ENCODE measurements at places on chromosomes 2 and 18.
A peak's percentile ranks its signal among the peaks of the same experiment; 100 is the strongest.

GRCh38 chr2:118292991-118293390 lies 204.7 kb downstream of the INSIG2 start:
- no peak for DNase-seq

- DNase-seq, result no peak
Measured at GRCh38 chr2:238080518-238080917, 19.6 kb upstream of the ESPNL start.

- DNase-seq, result no peak
Measured at GRCh38 chr18:8052237-8052701, 485.2 kb downstream of the PTPRM start.

DNA sequence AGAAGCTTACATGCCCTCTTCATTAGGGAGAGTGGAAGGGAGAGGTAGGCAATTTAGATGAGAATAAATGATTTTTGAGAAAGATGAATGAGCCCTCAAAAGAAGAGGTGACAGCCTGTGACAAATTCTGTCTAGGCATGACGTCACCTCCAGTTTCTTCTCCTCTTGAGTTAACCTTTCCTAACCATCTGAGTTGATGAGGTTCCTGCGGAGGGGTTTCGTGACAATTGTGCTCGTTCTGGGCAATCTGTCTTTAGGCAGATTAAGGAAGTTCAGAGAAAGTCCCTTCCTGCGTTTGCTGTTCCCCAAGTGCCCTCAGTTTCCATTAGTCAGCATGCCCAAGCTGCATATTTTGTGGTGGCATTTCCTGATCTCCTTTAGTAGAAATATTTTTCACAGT lies 640.2 kb upstream of the SYT4 start:
- no peak for DNase-seq

DNA sequence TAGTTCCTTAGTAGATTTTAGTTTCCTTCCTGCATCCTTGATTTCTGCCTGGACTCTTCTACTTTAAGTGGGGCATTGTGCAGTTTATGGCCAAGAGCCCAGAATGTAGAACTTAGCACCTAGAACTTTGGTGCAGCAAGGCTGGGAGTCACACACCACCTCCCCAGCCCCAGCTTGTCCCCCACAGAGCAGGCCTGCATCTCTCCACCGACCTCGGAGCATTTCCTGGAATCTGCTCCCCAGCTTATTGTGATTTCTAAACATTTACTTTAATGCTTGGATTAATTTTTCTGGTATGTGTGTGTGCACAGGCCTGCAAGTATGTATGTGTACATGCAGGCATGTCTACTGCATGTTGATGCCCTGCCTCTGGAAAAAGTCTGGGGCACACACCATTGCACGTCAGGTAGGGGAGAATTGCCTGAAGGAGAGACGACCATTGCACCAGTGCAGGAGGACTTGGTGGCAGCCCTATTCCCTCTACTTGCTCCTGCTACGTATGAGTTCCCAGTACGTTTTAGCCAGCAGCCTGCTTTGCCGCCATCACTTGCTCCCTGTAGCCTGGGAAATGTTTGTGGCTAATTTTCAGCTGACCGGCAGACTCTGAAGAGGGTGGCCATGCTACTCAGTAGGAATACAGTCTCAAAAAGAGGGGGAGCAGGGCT lies 419.9 kb upstream of the HS6ST1 start:
- DNase-seq, result no peak

DNA sequence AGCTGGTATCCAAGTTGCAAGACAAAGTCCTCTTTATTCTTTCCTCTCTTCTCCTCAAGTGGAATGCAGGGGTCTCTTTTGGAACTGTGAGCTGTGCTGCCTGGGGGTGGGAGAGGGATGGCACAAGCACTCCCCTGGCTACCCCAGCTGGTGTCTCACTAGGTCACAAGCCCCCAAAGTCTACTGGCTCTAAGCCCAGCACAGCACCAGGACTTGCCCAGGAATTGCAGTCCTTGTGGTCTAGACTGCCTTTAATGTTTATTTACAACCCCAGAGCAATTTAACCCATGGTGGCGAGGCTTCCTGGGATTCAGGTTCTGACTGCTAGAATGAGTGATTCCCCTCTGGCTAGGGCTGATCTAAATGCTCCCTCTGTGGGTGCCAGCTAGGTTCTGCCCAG lies 199.0 kb upstream of the STK17B start:
- no peak for DNase-seq

GRCh38 chr2:74911061-74911460 lies 47.4 kb upstream of the POLE4 start:
- no peak for DNase-seq

DNA sequence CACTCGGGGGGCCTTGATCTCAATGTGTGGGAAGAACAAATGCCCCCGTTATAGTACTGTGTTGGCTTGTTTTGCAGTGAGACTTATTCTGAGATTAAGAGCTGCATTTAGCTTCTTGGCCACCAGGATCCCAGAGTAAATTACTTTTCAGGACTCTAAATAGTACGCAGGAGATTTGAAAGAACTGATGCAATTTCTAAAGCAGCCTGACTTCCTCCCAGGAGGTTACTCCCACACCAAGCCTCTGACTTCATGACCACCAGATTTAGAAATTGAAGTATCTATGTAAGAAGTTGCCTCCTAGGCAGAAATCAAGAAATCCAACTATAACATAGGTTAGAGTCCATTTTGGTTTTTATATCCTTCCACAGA lies 67.0 kb downstream of the FEZ2 start:
- no peak for DNase-seq

GRCh38 chr2:205199165-205199850 lies 483.0 kb upstream of the NRP2 start:
- no peak for DNase-seq

DNA sequence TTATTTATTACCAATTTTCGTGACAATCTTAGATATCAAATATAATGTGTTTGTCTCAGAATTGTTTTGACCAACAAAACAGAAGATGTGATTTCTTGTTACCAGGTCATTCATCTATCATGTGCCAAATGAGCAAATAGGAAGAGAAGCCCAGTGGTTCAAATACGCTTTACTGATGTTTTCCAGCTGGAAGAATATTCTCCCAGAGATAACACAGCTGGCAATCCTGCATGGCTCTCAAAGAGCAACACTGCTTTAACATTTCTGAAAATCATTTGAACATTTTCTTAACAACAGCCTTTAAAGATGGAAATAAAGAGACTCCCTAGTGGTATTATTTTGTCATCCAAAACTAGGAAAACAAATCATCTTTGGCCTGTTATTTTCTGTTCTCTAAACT lies 359.8 kb downstream of the CTNNA2 start:
- DNase-seq, result no peak

GRCh38 chr2:70203086-70203485 lies 12.3 kb upstream of the C2orf42 start:
- DNase-seq, result no peak

- no peak for DNase-seq
Measured at GRCh38 chr2:235598532-235599531, 105.0 kb downstream of the AGAP1 start.

- no peak for DNase-seq
Measured at GRCh38 chr18:36375118-36375517, 77.6 kb downstream of the FHOD3 start.

- no peak for DNase-seq
Measured at GRCh38 chr2:19114754-19115231, 243.6 kb downstream of the OSR1 start.

GRCh38 chr2:117716505-117716904 lies 98.0 kb upstream of the DDX18 start:
- no peak for DNase-seq

DNA sequence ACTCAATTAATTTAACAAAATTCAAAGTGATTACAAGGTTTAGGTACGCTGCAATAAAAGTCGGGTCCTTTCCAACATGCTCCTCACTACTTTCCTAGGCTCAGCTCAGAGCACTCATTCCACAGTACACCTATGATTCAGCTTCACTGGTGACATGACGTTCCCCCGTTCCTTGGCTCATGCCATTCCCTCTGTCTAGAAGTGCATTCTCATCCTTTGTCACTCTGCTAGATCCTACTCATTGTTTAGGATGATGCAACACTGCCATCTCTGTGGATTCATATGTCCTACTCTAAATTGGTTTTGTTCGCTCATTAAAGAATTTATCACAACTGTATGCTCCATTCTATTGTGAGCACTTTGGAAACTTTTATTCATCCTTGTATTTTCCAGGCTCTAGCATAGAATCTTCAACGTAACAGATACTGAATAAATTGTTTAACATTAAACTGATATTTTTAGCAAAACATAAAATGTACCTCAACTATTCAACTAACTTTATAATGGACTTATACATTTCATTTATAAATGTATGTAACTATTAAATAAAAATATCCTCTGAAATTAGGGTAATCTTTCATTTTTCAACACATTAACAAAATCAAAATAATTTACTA lies 78.6 kb downstream of the FAM228A start:
- no peak for DNase-seq

GRCh38 chr2:113118263-113118657 lies 9.1 kb upstream of the IL1RN start:
- DNase-seq, result no peak

- no peak for DNase-seq
Measured at GRCh38 chr2:155872396-155872795, 460.1 kb downstream of the NR4A2 start.

DNA sequence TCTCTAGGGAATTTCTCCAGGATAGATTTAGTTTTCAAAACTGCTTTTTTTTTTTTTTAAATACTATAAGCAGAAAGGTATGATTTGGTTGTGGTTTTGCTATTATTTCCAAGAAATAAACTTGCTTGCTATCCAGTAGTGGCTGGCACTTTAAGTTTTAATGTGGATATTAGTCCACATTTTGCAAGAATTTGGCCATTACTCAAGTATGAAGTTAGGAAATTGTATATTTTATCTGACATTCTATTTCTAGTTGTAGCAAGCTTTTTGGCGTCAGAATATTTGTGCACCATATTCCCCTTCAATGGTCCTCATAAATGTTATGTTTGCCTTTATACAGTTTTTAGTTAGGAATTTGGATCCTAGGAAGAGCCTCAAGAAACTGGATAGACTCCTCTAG lies 226.3 kb downstream of the ZNF521 start:
- no peak for DNase-seq

DNA sequence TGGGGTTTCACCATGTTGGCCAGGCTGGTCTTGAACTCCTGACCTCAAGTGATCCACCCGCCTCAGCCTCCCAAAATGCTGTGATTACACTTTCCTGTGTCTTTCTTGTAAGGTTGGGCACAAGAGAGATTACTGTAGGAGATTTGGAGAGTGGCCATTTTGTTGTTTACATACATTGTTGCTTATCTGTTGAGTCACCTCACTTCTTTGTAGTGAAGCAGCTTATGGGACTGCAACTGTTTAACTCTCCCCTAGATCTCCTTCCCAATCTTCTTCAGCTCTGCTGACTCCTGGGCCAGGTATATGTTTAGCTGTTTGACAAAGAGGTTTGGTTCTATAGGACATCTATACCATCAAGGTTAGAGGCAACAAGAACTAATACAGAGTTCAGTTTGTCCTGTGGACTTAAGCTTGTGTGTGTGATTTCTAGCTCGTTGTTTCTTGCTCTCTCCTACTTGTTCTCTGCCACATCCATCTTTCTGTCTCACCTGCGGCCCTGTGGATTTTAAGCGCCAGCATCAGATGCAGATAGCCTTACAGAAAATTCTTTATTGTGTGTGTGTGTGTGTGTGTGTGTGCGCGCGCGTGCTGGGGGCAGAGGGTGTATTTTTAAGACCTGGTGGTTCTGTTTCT lies 95.4 kb downstream of the HAUS1 start:
- no peak for DNase-seq

- DNase-seq, result no peak
Measured at GRCh38 chr2:98771721-98772524, 41.0 kb upstream of the MGAT4A start.

DNA sequence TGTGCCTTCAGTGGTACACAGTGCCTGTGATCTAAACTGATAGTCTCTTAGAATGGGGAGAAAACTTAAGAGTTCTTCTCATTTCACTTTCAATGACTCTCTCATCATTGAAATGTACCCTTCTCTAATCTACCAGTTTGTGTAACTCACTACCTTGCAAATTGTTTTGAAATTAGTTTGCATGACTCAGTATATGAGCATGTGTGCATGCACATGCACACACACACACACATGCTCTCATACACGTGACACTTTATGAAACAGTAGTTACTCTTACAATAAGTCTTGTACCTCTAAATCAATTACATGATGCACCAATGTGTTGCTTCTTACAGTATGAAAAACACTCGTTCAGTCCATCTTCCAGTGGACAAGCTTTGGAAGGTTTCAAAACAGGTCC lies 10.6 kb downstream of the LYPD6B start:
- no peak for DNase-seq

DNA sequence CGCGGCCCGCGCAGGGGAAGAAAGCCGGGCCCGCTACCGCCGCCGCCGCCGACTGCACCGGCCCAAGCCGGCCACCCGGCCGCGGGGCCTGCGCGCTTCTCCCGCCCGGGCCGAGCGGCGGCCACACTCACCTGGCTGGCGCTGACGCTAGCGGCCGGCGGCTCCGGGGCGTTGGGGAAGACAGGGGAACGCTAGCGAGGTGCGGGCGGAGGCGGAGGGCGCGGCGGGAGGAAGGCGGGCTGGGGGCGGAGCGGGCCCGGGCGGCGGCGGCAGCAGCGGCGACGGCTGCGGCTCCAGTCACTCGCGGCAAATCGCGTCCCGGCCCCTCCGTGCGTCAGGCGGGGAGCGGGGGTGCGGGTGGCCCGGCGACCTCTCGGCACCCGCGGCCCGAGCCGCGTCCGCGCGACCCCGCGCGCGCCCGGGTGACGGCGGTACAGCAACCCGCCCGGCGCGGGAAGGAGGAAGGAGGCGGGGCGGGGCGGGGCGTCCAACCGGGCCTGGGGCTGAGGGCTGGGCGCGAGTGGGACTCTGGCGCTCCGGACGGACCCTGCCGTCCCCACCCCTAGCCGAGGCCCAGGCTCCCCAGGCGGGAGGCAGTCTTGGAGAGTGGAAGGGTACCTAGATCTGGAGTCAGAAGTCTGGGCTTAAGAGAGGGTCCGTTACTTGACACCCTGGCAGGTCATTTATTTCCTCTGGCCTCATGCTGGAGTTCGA lies at the start of gene SESTD1:
TSS of gene SESTD1 (minus strand) at position 465 of the 714 bp plus-strand sequence. CDS start 72,991 bp downstream, outside the sequence.
- DNase-seq, result peak; percentile 57

DNA sequence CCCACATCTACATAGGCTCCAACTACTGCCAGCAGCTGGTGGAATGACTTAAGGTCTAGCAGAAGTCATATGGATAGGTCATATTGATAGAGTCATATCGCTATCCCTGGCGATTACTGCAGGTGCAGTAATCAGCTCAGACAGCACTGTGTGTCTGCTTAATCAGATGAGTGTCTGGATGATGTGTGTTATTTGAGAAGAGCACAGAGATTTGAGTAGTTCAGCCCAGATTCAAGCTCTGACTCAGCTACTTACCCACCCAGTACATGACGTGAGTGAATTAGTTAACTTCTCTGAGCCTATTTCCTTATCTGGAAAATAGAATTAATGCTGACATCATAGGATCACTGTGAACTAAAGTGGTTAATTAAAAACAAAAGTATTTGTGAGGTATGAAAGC lies 78.9 kb downstream of the EHD3 start:
- no peak for DNase-seq

- no peak for DNase-seq
Measured at GRCh38 chr2:31337860-31338259, 76.7 kb downstream of the XDH start.

DNA sequence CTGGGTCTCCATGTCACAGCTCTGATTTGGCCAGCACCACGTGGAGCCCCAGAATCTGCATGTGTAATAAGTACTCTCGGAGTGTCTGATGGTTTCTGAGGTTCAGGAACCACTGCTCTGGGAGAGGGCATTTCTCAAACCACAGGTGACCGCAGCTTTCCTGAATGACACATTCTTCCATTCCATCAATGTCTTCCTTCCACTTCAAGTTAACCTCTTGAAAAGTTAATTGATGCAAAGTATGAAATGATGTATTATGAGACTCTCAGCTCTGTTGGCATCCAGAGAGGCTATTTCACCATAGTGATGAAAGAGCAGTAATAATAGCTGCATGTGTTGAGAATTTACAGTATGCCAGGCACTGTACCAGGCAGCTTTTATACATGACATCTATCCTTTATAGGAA lies 61.3 kb upstream of the CRIM1 start:
- no peak for DNase-seq
